Hematopoietic multipotent progenitor cell (in vitro differentiated cells): ENCODE measurements at places on chromosomes 12 and 14. TPM values are rescaled to one million over a fixed set of nuclear protein-coding genes. Genes with fewer than 3 reads are reported as not detected.

DNA sequence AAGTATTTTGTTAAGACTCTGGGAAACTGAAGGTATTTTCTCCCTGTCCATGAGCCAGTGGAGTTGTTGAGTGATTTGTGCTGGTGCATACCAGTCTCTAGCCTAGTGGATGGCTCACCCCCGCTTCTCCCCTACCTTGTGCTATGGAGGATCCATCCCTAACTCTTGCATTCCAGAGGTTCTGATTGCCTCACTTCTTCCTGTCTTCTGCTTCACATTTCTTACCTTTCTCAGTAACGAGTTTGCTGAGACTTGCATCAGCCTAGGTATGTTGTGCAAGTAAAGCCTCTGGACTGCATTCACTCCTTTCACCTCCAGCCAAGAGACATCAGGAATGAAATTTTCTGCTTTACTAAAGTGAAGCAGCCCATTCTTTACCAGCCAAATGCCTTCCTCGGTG lies 391.6 kb downstream of the ZFP36L1 start:
- DNase-seq, result no peak

Gene SERPINA3
- not detected for total RNA-seq

GRCh38 chr12:32159925-32160324 lies 53.3 kb downstream of the BICD1 start:
- no peak for DNase-seq

GRCh38 chr14:104826861-104827176 lies 25.9 kb downstream of the ZBTB42 start:
- no peak for DNase-seq

GRCh38 chr14:102901633-102902032 lies 20.8 kb upstream of the AMN start:
- DNase-seq, result peak; percentile 42

DNA sequence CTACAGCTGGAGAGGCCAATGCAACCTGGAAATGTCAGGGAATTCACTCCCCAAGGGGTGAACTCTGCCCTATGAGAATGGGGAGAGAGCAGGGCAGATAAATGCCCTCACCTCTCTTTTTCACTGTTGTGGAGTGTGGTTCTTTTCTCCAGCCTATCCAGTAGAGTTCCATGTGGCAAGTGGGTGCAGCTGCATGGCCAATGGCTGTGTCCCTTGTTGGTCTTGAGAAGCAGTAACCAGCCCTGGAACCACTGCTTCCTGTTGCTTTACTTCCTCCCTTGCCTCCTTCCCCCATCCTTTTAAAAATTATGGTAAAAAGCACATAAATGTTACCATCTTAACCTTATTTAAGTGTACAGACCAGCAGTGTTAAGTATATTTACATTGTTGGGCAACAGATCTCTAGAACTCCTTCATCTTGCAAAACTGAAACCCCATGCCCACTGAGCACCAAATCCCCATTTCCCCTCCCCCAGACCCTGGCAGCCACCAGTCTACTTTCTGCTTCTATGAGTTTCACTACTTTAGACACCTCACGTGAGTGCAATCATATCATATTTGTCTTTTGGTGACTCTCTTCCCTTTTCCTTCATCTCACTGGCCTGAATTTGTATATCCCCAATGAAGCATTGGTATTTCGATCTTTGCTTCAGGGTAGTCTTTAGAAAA lies 77.0 kb upstream of the GRIP1 start:
- no peak for DNase-seq

- DNase-seq, result no peak
Observed at GRCh38 chr14:99038431-99038820, 233.6 kb downstream of the BCL11B start.

DNA sequence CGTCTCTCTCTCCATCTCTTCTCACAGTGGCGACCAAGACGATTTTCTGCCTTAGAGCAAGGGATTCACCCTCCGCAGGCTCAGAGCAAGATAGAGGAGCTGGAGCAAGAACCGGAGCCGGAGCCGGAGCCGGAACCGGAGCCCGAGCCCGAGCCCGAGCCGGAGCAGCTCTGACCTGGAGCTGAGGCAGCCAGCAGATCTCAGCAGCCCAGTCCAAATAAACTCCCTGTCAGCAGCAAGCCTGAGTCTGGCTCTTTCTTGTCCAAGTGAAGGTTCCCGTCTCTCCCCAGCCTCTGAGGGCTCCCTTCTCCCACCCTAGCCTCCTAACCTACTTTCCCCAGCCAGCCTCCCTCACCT lies 5.9 kb downstream of the LAG3 start:
- DNase-seq, result no peak

- peak; percentile 73 for DNase-seq
Observed at GRCh38 chr14:91303091-91303923, 58.8 kb upstream of the GPR68 start.

DNA sequence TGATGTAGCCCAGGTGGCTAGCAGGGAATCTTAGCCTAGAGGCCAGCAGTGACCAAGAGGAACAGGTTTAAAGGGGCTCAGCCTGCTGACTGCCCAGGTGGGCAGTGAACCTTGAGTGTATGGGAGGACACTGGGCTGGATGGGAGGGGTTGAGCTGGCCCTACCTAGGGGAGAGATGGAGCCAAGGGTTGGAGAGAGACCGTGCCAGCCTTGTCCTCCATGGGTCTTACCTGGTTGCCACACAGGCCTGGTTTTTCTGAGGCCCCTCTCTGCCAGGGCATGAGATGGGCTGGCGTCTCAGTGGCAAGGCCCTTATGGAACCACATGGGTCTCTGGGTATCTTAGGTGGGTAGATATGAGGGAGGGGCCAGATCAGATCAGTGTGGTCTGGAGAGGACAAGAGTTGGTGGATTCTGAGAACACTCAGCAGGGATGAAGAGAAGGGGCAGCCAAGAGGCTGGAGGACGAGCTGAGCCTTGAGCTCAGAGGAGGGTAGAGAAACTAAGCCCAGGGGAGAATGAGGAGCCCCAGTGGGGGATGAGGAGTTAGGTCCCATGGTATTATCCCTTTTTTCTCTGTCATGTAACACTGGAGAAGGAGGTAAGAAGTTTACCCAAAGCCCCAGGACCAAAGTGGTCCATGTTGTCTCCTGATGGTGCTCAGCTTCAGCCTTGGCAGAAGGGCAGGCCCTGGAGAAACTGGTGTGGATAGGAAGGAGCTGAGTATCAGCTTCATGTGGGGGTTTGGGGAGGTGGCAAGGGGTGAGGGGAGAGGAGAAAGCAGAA lies 3.7 kb downstream of the GZMB start:
- no peak for DNase-seq

DNA sequence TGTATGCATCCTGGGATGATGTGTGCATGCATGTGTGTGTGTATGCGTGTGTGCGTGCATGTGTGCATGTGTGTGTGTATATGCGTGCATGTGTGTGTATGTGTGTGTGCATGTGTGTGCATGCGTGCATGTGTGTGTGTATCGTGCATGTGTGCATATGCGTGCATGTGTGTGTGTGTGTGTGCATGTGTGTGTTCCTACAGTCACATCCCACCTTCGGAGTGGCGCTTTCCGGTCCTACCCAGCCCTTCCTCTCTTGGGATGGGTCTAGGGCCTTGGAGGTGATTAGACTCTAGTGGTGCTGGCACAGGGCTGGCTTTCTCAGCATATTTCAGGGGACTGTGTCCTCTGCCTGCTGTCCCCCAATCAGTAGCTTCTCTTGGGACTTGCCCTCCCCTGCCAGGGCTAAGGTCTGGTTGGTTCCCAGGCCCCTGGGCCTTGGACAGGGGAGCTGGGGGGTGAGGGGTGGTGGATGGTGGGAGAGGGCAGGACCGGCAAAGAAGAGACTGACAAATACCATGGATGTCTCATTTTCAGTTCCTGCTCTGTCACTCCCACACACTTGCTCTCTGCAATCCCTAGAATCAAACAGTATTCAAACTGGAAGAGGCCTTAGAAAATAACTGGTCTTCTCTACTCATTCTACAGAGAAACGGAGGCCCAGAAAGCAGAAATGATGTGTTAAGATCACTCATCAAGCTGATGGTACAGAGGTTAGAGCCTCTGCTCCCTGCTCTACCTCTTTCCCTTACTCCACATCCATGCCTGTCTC lies 21.9 kb upstream of the FAIM2 start:
- DNase-seq, result no peak

- DNase-seq, result no peak
Observed at GRCh38 chr12:4439736-4440135, 5.9 kb downstream of the FGF6 start.

Gene RIPK3
- total RNA-seq, result 20.2 TPM

Gene SLC25A47
- not detected for total RNA-seq

DNA sequence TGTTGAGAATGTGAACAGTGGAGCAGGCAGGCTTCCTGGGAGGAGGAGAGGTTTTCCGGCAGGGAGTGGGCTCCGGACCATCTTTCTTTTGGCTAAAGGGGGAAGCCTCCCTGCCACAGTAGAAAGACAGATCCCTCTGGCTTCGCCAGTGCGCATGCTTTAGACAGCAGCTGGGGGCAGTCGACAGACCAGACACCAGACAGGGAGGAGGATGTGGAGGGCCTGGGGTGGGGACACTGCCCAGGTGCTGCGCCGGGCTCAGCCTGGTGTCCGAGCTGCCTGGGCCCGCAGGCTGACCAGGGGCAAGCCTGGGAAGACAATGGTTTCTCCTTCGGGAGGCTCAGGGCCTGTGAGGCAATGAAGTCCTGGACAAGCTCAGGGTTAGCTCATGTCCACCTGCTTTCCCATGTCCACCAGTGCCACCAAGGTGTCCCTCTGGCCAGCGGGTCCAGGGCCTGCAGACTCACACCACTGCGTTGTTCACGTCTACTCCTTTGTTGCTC lies 67.3 kb downstream of the PRIMA1 start:
- DNase-seq, result no peak

DNA sequence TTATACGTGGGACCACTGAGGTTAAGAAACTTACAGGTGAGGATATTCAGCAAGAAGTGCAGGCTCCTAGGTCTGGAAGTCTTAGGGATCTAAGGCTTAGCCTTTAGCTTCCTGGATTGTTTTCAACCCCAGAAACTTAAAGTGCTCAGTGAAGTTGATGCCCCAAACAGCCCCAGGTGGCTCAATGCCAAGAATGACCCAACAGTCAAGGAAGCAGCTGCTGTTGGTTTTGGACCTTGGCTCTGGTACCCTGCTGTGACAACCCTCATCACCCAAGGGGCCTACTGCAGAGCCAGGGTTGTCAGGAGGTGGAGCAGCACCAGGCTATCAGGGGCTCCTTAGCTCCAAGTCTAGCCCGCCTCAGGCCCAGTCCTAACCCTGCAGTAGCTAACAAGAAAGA lies 36.8 kb downstream of the VDR start:
- DNase-seq, result no peak

DNA sequence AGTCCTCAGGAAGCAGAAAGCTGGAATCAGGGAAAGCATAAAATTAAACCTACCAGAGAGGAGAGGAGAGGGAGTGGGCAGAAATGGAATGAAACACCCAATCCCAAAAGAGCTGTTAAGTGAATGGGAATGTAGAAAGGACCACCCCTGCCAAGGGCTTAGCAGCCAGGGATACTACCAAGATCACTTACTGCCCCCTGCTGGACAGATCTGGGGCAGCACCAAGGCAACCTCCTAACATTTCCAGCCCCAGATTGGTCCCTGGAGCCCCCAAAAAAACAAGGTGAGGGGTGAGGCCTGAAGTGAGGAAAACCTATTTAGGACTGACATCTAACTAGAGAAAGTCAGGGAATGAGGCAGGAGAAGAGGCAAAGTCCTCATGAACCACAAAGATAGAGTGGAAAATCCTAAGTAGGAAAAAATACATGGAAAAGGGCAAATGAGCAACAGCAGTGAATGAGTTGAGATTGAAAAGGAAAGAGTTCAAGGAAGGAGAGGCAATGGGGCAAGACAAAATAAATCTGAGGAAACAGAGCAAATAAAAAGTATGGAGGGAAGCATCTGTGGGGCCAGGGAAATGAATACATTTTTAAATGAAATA lies 11.2 kb upstream of the FKBP11 start:
- peak; percentile 80 for DNase-seq

Gene TAS2R31
- total RNA-seq, result 5.1 TPM

DNA sequence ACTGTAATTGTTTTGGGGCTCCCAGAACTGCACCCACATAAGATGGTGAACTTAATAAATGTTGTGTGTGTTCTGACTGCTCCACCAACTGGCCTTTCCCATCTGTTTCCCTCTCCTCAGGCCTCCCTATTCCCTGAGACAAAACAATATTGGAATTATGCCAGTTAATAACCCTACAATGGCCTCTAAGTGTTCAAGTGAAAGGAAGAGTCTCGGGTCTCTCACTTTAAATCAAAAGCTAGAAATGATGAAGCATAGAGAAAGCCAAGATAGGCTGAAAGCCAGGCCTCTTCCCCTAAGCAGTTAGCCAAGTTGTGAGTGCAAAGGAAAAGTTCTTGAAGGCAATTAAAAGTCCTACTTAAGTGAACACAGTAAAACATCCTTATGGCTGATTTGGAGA lies 13.4 kb downstream of the ACOT6 start:
- no peak for DNase-seq

Gene SLC25A21
- 0.54 TPM for total RNA-seq

Gene EID3
- 7.5 TPM for total RNA-seq

Gene C12orf56
- not detected for total RNA-seq

Gene BDKRB1
- total RNA-seq, result not detected

DNA sequence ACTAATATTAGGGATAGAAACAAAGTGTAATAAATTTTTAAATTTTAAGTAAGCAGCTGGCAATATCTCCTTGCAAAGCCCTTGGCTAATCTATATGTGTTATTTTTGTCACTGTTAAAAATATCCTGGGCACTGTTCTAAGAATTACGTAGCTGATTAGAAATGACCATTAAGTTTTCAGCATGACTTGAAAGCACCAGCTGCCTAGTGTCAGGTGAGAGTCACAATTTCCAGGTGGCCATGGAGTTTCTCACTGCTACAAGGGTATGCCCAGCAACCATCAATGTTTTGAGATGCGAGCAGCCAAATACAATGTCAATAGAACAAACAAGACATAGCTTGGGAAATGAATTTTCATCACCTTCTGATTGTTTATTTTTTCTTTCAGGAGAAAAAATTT lies 23.3 kb upstream of the GYS2 start:
- no peak for DNase-seq

GRCh38 chr12:110280779-110281548 lies at the start of gene ATP2A2:
TSS of gene ATP2A2 (plus strand) at chr12:110281247. CDS start at chr12:110281790, 543 bp downstream.
- DNase-seq, result peak; percentile 95

DNA sequence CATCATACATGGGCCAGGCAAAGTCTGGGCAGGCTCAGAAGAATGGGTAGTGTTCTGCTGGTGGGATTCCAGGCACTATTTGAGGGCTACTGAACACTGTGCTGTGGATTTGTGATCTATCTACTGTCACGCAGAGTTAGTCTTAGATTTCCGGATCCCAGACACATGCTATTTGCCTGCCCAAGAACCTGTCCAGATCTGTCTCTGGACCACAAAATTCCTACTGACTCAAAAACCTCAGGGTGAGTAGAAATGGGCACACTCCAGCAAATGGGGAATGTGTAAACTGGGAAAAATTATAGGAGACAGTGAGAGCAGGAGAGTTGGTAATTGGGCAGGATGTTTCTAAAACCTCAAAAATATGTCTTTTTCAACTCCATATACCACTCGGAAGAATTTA lies 129.9 kb downstream of the GALC start:
- no peak for DNase-seq

GRCh38 chr12:127861406-127861805 lies 405.6 kb upstream of the TMEM132C start:
- no peak for DNase-seq

GRCh38 chr12:1007276-1007675 lies 16.3 kb downstream of the ERC1 start:
- DNase-seq, result no peak
